ENCODE measurements at places on chromosomes 1 and 21. TPM values are rescaled to one million over a fixed set of nuclear protein-coding genes. Genes with fewer than 3 reads are reported as not detected.

PFKFB2 gene
- total RNA-seq: 6.9 TPM

KLHL17 gene
- total RNA-seq: 12.7 TPM

CYP4X1 gene
- not detected for total RNA-seq

DNA sequence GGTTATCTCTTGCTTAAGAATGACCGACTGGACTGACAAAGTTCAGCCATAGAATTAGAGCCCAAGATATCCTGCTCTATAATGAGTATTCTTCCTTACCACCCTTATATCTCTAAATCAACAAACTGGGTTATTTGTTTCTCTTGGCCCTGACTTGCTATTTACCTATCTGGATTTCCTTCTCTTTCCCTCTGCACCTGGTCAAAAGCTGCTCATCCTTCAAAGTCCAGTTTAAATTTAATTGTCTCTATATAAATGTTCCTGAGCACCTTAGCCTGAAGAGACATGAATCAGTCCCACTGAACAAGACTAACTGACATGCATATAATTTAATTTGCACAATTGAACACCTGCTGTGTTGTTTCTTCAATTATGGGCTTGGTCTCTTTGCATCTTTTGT lies 127.1 kb upstream of the KCNJ15 start:
- DNase-seq: no peak

DNA sequence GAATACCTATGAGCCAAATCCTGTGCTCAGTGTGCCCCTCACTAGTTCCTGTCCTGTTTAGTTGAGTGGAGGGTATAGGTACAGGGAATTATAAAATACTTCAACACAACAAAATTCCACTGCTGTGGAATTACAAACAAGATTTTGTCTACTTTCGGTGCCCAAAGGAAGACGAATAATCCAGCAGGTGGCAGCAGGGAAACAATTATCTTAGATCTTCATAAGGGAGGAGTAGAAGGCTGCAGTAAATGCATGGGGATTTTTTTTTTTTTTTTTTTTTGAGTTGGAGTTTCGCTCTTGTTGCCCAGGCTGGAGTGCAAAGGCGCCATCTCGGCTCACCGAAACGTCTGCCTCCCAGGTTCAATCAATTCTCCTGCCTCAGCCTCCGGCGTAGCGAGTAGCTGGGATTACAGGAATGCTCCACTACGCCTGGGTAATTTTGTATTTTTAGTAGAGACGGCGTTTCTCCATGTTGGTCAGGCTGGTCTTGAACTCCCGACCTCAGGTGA lies 2.0 kb upstream of the PIP5K1A start:
- peak; percentile 63 for DNase-seq

KDM5B gene
- total RNA-seq: 47.0 TPM

GRCh38 chr1:91765880-91766443 lies 120.0 kb downstream of the TGFBR3 start:
- no peak for DNase-seq

PIK3C2B gene
- 43.1 TPM for total RNA-seq

GRCh38 chr1:213014642-213015041 lies 1.0 kb downstream of the ANGEL2 start:
- no peak for DNase-seq

DNA sequence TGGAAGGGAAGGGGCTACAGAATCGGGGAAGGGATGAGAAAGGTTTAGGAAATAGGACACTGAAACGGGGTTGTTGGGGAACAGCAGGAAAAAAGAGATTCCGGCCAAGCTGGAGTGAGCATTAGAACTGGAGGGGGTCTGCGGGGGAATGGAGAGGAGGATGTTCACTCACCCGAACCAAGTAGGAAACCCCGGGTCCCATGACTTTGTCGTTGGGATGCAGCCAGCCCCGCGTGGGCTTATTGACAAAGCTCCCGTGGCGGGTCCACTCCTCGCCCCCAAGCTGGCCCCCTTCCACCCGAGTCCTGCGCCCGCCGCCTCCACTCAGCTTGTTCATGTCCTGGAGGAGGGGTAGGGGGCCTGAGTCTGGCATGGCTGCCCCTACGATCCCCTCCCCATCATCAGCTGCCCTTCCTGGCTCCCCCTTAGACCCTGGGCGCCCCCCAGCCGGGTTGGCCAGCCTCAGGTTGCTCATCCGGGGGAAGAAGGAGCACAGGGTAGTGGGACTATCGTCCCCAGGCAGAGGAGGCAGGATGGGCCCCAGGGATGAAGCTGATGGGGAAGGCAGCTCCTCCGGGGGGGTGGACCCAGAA lies 591 bp downstream of the SHC1 start:
- no peak for DNase-seq

- no peak for DNase-seq
These were observed 3.7 kb upstream of the SEC16B start for GRCh38 chr1:177973585-177973984.

RNU1-4 gene
- total RNA-seq: 1,278 TPM

ILDR2 gene
- total RNA-seq: 18.5 TPM

DNA sequence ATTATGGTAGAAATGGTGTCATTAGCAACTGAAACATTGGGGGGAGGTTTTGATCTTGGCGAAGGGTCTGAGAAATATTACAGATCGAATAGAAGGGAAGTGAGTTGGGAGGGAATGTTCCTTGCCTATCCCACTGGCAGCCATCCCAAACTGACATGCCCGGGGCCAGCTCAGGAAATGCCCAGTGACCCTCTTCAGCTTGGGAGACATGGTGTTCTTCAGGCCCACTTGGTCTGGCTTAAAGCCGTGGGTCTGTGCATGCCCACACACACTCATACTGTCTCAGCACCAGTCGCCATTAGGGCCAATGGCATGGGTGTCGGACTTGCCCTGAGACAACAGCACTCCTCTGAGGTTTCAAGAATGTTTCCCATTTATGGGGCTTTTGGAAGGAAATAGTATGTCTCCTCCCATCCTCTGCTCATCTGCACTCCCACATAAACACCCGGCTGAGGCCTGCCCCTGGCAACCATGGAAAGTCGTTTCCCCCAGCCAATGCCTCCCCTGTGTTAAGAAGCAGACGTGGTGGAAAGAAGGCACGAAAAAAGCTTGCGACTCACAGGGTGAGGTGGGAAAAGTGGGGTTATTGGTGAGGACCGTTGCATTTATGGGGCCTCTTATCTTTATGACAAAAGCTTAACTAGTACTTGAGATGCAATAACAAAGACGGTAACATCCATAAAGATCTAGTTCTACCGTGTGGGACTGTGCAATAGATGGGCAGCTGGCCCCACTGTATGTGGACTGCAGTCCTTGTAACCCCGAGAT lies 2.0 kb downstream of the RNF186 start:
- DNase-seq: no peak

DNA sequence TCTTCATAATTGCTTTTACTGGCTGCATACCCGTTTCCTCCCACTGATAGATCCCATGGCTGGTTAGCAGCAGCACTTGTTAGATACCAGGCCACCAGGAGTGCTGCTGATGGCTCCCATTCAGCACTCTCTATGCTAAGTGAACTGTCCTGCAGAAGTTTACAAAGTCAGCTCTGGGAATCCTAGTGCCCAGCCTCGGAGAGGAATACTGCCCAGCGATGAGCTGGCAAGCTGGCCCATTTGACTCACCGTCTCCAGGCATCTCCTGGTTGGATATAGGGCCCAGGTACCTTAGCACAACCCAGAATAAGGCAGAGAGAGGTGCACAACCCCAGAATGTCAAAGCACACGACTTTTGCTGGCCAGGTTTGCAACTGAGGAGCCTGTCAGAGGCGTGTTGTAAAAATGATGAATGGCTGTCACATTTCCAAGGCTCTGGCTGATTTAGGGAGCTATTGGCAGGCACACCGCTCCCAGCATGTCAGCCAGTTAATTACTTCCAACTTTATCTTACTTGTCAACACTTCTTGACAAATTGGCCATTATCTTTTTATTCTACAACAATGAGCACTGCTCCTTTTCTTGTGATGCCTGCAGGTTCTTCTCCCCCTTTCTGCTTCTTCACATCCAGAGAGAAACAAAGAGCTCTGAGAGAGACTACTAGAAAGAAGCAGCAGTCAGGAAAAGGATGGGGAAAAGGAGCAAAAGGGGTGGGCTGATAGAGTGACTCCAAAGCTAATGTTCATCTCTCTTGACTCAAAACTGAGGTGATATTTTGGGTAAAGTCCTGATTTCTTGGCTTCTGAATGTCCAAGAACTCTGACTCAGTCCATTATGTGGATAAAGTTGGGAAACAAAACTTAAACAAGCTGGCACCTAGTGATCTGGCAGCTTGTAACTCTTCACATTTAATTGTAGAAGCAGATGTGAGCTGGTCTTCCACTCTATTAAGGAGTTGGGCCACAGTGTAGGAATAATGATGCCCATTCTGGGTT lies 10.8 kb upstream of the ANGPTL7 start:
- DNase-seq: no peak

- no peak for DNase-seq
These were observed 7.3 kb downstream of the UQCRHL start for GRCh38 chr1:15799928-15800835.

NHLH2 gene
- total RNA-seq: 0.10 TPM

GRCh38 chr1:229582011-229582694 lies 23.6 kb upstream of the ABCB10 start:
- no peak for DNase-seq

PEAR1 gene
- total RNA-seq: 0.07 TPM

GRCh38 chr1:30416221-30416820 lies 307.1 kb downstream of the MATN1 start:
- no peak for DNase-seq

GRCh38 chr1:167412072-167412471 lies 106.3 kb downstream of the CD247 start:
- DNase-seq: peak; percentile 43

OPRD1 gene
- not detected for total RNA-seq

DNA sequence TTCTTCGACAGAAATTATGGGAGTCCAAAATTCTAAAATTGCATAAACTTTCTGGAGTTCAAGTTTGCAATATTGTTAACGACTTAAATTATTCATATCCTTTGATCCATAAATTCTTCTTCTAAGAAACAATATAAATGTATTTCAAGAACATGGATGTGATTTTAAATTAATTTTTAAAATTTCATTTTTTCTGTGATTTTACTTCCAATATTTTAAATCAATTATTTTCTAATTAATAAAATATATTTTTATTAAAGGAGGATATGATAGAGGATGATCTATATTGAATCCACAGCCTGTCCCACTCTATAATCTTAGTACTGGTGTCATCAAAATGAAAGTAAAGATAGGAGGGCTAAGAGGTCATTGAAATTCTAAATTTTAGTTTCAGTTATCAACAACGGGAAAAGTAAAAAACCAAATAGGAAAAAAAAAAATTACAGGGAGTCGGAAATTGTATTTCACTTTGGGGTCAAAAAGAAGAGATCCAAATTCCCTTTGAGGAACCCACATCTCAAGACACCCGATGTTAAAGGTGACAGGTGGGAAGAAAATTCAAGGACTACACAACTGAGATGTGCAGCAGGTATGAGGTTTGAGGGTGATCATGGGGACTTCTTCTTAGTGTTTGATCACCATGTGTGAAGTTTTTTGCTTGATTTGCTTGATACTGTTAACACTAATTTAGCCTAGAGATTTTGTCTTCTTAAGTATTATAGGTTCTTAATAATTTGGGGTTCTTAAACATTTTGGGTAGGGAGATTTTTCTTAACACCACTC lies 154.8 kb upstream of the RGS18 start:
- DNase-seq: no peak

DNA sequence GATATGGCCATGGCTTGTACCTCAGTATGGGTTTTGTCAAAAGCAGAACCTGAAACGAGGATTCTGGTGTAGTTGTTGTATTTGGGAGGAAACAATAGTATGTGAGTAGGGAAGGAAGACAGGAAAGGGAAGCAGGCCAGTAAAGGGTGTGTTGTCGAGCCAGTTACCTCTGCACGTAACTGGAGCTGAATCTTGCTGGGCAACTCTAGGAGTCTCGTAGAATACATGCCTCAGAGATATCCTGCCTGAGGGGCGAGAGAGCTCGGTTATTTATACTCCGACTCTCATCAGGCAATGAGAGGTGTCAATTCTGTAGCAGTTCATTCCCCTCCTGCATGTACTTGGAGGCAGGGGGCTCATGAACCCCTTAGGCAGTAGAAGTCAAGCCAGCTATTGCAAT lies 45.9 kb upstream of the KIF26B start:
- DNase-seq: no peak

DNA sequence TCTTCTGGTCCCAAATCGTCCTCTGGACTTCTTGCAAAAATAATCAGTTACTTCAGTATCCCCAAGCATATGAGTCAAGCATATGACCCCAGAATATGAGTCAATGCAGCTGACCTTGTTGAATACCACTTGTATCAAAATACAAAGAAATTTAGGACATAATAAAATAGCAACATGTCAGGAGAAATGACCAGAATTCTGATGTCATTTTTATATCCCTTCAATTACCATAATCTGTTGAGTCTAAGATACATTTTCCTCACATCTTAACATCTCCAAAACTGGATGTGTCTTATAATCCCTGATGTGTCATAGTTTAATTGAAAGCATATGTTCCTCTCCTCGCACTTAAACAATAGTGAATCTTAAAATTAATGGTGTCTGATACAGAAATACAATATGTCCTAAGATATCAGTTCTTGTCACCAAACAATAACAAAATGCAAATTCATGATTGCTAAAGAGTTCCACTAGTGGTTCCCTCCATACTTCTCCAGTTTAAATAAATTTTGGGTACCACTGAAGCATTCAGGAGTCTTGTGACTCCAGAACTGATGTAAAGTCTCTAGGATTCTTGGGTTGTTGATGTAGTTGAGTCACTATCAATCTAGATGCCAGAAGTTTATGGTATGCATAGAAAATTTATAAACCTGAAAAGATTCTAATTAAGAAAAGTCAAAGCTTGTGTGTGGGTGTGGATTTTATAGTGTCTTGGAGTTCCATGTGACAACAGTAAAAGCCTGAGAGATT lies 41.8 kb downstream of the KIFAP3 start:
- DNase-seq: no peak

- DNase-seq: no peak
These were observed 69.6 kb downstream of the DUSP10 start for GRCh38 chr1:221672239-221672645.

DNA sequence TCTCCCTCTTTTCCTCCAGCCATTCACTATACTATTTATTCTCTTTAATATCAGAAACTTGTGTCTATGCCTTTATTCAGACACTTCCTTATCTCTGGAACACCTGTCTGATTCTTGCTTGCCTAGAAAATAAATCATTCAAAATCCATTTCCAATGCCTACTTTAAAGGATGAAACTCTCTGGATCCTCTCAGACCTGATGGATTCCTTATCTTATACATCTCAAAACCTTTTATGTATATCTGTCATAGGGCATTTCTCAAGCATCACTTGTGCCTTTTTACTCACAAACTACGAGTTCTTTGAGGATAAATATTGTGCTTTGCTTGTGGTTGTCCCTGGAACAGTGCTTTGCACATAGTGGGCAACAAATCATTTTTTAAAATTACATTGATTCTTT lies 3.8 kb upstream of the ATP6V1G3 start:
- no peak for DNase-seq

- no peak for DNase-seq
These were observed 3.7 kb upstream of the IGSF9 start for GRCh38 chr1:159949123-159949522.

DNA sequence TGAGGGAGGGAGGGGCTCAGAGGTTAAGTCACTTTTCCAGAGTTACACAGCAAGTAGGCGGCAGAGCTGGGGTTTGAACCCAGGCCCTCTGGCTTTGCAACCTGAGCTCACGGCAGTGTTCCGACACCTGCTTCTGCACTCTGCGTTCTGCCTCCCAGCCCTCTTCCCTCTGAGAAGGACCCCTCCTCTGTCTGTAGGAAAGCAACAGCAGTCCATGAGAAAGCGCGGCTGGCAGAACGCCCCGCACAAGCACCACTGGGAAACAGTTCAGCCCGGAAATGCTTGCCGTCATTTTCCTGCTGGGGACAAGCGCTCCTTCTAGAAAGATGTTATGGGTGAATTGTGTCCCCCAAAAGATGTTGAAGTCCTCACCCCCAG lies 241.1 kb downstream of the NPHP4 start:
- no peak for DNase-seq
